Left lobe of liver (tissue), 2 donors: ENCODE measurements at places on chromosomes 7 and 10. TPM values are rescaled to one million over a fixed set of nuclear protein-coding genes. Genes with fewer than 3 reads are reported as not detected.

DNA sequence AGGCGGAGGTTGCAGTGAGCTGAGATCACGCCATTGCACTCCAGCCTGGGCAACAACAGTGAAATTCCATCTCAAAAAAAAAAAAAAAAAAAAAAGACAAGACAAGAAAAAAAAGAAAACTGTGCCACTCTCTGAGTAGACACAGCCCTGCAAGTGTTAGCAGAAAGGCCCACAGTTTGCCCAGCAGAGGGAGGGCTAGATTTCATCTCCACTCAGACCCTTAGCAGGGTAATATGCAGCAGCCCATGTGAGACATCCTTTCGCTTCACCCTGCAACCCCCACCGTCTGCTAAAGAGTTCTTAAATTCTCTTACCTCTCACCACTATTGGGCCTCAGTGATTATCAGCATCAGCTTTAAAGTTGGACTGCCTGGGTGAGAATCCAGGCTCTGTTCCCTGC is 38.2 kb downstream of the CTNNA3 start:
- no peak for DNase-seq

- DNase-seq: no peak
Observed at GRCh38 chr7:132930881-132931280, 151.0 kb downstream of the CHCHD3 start.

- no peak for DNase-seq
Observed at GRCh38 chr10:101446947-101447346, 93.0 kb downstream of the BTRC start.

GRCh38 chr10:78605800-78606350 is 462.9 kb upstream of the ZMIZ1 start:
- DNase-seq: no peak

DNA sequence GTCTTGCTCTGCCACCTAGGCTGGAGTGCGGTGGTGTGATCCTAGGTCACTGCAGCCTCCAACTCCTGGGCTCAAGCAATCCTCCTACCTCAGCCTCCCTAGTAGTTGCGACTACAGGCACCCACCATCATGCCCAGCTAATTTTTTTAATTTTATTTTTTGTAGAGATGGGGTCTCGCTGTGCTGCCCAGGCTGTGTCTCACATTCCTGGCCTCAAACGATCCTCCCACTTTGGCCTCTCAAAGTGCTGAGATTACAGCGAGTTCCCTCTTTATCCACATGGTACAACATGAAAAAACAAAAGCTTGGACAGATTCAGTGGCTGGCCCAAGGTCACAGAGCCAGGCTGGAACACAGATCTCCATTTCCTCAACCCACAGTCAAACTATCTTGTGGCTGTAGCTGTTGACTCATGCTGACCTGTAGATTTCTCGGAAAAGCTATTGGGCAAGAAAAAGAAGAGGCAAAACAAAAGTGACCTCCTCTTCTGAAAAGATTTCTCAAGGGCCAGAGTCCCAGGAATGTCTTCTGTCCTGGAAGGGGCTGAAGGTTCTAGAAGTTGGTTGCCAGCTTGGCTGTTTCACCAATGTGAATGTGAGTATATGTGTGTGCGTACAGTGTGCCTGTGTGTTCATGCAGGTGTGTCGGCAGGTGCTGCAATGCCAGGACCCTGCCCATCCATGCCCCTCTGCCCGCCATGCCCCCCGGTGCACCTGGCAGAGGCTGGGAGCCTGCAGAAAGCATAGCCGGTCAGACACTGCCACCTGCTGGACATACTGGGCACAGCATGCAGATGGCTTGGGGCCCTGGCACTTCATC is 28.4 kb downstream of the TMEM130 start:
- peak; percentile 65 for DNase-seq

OR9A2 gene
- total RNA-seq: not detected

DNA sequence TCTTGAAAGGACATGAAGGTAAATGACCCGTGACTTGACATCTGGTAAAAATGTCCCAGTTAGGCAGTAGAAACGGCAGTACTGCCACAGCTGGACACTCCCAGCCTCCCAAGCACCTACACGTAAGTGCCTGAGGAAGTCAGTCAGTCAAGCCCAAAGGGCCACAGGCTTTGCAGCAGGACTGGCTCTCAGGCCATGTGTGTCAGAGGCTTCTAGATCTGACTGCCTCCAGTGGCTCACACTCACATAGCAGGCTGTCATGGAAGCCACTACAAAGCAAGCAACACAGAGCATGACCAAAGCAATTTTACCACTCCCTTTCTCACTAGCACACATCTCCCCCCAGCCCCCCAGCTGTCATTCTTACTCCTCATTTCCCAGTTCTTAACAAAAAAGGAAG is 17.8 kb upstream of the CCNJ start:
- no peak for DNase-seq

ZNF365 gene
- total RNA-seq: not detected

DNA sequence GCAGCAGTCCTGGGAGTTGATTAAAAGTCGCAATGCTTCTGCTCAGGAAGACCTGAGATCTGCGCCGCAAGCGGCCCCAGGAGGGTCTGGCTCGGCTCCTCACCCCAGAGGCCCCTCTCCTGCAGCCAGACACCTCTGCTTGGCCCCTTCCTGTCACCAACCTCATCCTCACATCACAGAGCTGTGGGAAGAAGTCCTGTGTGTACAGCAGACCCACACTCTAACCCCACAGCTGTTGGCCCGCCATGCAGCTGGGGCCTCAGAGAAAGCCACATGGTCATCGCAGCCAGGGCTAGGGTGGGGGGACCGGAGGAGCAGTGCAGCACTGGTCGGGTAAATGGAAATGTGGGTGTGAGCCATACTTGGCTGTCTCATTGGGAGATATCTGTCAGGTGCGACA is 97.7 kb downstream of the RGS10 start:
- no peak for DNase-seq

CCL24 gene
- 0.88 TPM for total RNA-seq

DNA sequence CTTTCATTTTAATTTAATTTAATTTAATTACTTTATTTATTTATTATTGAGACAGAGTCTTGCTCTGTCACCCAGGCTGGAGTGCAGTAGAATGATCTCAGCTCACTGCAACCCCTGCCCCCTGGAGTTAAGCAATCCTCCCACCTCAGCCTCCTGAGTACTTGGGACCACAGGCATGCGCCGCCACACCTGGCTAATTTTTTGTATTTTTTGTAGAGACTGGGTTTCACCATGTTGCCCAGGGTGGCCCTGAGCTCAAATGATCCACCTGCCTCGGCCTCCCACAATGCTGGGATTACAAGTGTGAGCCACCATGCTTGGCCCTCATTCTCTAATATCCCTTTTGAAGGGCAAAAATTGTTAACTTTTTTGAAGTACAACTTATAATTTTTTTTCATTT is 92.9 kb downstream of the XRCC2 start:
- DNase-seq: no peak

GRCh38 chr10:7337431-7338171 is 73.2 kb downstream of the SFMBT2 start:
- no peak for DNase-seq

CRHR2 gene
- not detected for total RNA-seq

ZNF467 gene
- total RNA-seq: 18.9 TPM

- DNase-seq: no peak
Observed at GRCh38 chr10:62939698-62940097, 123.5 kb upstream of the EGR2 start.

DNA sequence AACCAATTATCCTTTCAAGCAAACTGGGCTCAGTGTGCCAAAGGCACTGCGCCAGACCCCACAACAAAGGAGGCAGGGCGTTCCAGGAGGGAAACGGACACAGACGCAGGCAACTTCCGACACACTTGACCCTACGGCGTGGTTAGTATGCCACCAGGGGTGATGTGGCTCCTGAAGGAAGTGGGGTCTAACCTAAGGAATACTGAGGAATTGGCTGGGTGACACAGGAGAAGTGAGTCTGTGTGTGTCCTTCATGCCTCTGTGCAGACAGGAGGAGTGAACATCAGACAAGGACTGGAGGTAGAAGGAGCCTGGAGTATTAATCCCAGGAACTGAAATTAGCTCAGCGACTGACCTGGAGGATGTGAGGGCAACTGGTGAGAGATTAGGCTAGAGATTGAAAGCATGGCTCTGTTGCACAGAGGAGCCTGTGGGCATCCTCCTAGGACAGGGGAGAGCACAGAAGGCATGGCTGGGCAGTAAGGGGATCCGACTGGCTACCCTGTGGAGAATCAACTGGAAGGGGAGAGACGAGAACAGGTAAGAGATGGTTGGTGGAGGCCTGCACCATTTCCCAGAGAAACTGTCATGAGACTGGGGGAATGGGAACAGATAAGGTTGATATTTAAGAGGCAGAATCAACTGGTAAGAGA is 27.8 kb downstream of the GSDME start:
- no peak for DNase-seq

DNA sequence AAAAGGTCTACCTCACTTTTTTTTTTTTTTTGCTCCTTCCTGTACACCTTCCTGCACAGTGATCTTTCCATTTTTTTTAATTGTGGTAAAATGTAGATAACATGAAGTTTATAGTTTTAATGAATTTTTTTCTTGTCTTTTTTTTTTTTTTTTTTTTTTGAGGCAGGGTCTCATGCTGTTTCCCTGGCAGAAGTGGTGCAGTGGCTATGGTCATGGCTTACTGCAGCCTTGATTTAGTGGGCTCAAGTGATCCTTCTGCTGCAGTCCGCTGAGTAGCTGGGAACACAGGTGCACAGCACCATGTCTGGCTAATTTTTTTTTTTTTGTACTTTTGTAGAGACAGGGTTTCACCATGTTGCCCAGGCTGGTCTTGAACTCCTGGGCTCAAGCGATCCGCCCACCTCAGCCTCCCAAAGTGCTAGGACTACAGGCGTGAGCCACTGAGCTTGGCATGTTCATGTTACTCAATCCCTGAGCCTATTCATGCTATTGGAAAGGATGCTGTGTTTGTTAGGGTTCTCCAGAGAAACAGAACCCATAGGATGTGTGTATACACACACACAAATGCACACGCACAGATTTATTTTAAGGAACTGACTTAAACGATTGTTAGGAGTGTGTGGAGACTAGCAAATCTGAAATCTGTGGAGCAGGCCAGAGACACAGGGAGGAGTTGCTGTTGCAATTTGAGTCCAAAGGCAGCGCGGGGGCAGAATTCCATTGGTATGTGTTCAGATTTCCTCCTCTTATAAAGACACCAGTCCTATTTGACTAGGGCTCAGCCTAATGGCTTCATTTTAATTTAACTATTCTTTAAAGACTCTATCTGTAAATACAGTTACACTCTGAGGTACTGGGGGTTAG is 29.1 kb downstream of the GALNT11 start:
- DNase-seq: peak; percentile 64

- no peak for DNase-seq
Observed at GRCh38 chr7:95470452-95470851, 15.3 kb upstream of the ASB4 start.

GRCh38 chr7:100476903-100477870 is 1.8 kb downstream of the TSC22D4 start:
- DNase-seq: no peak

DNA sequence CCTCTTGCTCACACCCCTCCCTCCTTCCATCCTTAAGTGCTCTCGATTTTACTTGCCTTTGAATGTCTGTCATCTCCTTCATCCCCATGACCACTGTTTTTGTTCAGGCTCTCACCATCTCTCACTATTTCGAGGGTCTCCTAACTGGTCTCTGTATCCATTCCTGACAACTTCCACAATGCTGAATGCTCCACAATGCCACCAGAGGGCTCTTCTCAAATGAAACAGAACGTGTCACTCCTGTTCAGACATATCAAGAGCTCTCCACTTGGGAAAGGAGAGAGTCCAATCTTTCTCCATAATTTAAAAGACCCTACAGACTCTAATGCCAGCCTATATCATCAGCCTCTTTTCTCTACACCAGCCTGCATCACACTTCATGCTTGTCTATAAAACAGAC is 9.0 kb upstream of the SLC13A1 start:
- DNase-seq: no peak

ATOH7 gene
- total RNA-seq: 1.2 TPM

UNCX gene
- total RNA-seq: not detected

CCL26 gene
- total RNA-seq: not detected

LRIT1 gene
- not detected for total RNA-seq

BAG3 gene
- total RNA-seq: 11.3 TPM

DNA sequence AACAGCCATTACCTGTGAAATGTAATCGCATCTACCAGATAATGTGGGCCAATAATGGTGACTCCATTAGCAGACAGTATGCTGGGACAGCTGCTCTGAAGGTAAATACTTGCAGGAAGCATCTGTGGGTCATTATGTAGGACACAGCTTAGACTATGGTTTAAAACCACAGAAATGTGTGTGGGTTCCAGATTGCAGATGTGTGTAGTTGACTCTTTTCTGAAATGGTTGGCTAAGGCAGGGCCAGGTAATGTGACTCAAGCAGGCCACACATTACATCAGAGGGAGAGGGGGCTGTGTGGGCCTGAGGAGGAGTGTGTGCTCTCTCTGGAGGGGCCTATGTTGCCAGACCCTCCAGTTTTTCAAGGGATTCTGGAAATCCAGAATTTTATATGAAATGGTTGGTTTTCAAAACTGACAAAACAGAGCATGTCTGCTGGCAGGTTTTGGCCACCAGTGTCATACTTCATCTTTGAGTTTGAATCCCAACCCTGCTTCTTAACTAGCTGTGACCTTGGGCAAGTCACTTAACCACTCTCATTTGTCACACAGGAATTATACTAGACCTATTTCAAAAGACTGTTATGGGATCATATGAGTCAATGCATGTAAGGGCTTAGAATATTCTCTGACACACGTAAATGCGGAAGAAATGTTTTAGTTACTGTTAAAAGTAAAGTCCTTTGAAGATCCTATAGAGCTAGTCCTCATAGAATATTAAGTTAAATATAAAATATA is 64.5 kb downstream of the MCMBP start:
- no peak for DNase-seq

- DNase-seq: no peak
Observed at GRCh38 chr10:43299579-43299978, 32.7 kb upstream of the RASGEF1A start.

CALHM3 gene
- not detected for total RNA-seq

- DNase-seq: no peak
Observed at GRCh38 chr7:141550386-141551093, 670 bp upstream of the AGK start.

BAMBI gene
- total RNA-seq: 7.7 TPM

DNA sequence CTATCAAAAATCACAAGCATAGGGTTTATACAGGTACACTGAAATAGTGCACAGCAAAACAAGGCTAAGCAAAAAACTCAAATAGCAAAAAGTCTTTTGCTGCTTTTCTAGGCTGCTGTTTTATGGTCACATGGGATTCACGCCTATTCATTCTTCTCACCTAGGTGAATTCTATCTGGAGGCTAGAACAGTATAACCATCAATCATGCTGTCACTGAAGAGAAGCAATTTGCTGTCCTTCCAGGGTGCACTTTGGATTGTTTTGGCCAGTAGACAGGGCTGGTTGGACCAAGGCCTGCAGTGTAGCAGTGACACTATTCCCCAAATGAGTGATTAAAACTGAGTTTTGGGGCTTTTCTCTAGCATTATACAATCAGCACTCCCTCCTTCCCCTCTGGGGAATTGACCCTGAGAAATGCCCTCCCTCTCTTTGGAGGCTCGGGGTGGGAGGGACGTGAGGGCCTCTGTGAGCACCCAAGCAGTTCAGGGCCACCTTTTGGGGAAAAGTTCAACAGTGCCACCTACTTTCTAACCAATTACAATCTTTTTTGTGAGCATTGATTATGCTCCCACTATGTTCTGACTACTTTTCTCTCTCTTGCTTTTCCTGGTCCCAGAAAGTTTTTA is 16.2 kb upstream of the SND1 start:
- no peak for DNase-seq

FAM131B gene
- 0.38 TPM for total RNA-seq
